ENCODE measurements at places on chromosomes 13 and 19. TPM values are rescaled to one million over a fixed set of nuclear protein-coding genes. Genes with fewer than 3 reads are reported as not detected.

The PLIN5 gene
- not detected for total RNA-seq

The COL4A2 gene
- 77.6 TPM for total RNA-seq

The SYNE4 gene
- not detected for total RNA-seq

The MYH14 gene
- not detected for total RNA-seq

The OR4F17 gene
- total RNA-seq: not detected

The HCST gene
- not detected for total RNA-seq

GRCh38 chr19:35514282-35514809 is 897 bp upstream of the DMKN start:
- DNase-seq: no peak

GRCh38 chr19:40143612-40144011 is 47.6 kb upstream of the MAP3K10 start:
- DNase-seq: peak; percentile 80

DNA sequence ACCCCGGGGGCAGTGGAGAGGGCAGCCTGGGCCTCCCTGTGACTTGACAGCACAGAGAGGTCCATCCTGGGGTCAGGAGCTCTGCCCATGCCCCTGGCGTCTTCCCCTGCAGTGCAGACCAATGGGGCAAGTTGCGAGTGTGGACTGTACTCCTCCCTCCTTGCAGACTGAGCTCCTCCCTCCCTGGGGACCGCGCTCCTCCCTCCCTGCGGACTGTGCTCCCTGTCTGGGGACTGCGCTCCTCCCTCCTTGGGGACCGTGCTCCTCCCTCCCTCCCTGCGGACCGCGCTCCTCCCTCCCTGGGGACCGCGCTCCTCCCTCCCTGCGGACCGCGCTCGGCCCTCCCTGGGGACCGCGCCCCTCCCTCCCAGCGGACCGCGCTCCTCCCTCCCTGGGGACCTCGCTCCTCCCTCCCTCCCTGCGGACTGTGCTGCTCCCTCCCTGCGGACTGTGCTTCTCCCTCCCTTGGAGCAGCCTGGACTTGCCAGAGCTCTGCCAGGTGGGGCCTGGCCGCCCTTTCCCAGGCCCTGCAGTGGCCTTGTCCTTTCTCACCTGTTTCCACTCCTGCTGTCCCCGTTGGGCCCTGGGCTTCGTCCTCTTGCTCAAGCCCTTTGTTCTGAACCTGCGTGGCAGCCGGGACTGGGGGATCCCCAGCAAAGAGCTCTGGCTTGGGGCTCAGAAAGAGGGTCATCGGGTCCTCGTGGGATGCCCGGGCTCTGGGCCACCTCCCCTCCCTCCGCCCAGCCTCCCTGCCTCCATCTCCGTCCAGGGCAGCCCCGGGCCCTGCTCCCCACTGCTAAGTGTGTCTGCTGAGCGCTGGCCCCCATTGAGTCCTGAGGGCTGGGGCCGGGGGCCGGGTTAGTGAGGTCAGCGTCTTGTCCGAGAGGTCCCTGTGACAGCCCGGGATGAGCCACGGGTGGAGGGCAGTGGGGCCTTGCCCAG is 6.8 kb downstream of the GAMT start:
- DNase-seq: no peak

DNA sequence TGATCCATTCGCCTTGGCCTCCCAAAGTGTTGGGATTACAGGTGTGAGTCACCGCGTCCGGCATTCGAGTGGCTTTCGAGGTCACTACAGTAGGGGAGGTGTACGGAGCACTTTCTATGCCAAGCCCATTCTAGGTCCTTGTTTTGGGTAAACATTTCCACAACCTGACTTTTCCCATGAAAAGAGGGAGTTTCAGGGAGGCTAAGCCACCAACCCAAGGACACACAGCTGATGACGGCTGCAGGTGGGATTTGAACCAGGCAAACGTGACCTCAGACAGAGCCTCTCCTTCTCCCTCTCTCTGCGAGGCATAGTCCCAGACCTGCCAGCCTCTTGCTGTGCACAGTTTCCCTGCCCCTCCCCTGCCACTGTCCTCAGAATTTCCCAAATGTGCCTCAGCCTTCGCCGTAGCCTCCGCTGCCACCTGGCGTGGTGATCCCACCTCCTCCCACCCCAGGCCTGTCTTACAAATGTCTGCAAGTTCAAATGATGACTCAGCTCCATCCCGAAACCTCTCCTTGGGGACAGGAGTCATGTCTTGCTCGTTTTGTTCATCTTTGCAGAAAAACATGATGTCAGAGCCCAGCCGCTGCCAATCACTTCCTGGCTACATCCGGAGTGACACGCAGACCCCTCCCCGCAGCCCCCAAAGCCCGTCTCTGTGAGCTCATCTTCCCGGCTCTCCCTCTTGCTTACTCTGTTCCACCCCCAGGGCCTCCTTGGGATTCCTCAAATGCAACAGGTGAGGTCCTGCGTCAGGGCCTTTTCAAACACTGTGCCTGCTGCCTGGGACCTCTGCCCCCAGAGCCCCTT is 6.6 kb upstream of the GADD45B start:
- DNase-seq: peak; percentile 54

DNA sequence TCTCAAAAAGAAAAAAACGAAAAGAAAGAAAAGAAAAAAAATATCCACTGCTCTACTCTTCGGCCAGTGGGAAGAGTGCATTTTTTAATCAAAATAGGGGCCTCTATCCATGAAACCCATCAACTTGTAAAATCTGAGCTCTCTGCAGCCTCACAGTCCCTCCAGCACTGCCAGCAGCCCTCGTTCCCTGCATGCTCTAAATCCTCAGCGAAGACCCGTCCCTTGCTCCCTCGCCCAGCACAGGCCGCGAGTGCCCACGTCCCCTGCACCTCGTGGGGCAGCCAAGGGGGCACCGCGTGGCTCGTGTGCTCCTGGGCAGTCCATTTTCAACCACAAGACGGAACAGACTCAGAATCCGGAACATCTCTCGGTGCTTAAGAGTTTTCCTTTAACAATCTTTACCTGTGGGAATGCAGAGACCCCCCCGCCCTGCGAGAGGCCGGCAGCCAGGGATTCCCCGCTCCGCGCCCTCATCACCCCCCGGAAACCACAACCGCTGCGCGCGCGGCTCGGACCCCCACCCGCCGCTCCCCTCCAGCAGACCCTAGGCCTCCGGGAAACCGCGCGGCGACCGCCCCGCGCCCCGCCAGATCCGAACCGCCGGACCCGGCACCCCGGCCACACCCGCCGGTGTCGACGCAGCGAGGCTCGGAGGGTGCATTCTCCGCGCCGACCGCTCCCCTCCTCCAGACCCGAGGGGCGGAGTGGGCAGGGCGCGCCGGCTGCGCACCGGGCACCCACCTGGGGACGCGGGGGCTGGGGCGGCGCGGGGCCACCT is 638 bp downstream of the ANKRD27 start:
- no peak for DNase-seq

- no peak for DNase-seq
Measured at GRCh38 chr13:48527955-48528354, 4.9 kb downstream of the RCBTB2 start.

GRCh38 chr13:86792153-86792651 is 879.0 kb upstream of the SLITRK5 start:
- DNase-seq: no peak

GRCh38 chr19:12485052-12485416 is 418 bp upstream of the ZNF709 start:
- no peak for DNase-seq

GRCh38 chr13:78657699-78658629 is 991 bp downstream of the OBI1 start:
- DNase-seq: no peak

GRCh38 chr19:11373166-11373884 is 1.1 kb upstream of the SWSAP1 start:
- peak; percentile 7 for DNase-seq

DNA sequence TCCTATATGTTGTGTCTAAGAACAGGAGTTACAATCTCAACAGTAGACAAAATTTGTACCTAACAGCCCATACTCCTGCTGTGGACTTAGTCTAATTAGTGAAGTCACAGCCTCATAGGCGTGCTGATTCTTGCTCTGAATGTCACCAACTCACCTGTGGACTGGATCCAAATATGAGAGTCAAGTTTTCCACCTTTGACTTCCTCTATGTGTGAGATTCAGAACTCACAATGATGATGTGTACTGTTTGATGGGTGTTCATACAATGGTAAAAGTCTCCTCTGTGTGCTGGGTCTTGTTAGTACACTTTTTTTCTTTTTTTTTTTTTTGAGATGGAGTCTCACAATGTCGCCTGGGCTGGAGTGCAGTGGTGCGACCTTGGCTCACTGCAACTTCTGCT is 7.8 kb upstream of the ZNF91 start:
- no peak for DNase-seq

GRCh38 chr19:51780270-51780669 is 14.7 kb upstream of the FPR3 start:
- DNase-seq: no peak

DNA sequence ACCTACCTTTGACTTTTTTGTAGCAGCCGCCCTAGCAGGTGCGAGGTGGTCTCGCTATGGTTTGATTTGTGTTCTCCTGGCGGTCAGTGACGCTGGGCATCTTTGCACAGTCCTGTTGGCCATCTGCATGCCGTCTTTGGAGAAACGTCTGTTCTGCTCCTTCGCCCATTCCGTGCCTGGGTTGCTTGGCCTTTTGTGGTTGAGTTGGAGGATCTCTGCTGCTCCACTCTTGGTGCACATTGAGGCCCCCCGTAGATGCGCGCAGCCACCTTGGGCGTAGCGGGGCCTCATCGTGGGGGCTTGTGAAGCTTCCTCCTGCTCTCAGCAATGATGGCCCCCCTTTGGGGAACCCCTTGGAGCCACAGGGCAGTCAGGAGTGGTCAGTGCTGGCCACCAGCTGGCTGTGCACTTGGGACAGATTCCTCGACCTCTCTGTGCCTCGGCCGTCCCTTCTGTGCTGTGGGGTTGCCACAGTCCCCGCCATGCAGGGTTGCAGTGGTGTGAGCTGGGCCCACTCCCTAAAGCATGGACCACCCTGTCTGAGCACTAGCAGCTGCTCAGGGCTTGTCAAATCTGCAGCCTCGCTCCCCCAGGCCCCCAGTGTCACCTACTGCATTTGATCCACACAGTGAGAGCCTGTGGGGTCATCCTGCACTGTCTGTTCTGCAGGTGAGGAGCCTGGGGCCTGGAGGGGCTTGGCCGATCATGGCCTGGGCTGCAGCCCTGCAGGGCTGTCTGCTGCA is 170.8 kb downstream of the KDM4B start:
- no peak for DNase-seq

DNA sequence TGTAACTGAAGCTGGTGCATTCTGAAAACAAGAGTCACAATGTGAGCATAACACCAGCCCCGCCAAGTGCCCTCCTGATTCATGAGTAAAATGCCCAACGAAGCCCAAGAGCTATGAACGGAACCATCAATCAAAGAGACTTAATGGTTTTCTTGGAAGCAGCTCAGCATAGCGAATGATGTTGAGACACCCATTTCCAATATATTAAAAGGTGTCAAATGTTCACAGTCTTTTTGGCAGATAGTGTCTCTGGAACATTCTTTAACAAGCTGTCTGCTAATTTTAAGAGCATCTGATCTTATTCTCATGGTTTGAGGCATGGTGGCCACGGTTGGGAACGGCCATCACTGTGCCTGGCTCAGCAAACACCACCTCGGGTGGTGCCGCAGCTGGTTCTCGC is 133.4 kb upstream of the USP29 start:
- DNase-seq: no peak

- DNase-seq: no peak
Measured at GRCh38 chr13:94800423-94800822, 88.1 kb upstream of the SOX21 start.
